ENCODE measurements at places on chromosomes 11 and 22.

DNA sequence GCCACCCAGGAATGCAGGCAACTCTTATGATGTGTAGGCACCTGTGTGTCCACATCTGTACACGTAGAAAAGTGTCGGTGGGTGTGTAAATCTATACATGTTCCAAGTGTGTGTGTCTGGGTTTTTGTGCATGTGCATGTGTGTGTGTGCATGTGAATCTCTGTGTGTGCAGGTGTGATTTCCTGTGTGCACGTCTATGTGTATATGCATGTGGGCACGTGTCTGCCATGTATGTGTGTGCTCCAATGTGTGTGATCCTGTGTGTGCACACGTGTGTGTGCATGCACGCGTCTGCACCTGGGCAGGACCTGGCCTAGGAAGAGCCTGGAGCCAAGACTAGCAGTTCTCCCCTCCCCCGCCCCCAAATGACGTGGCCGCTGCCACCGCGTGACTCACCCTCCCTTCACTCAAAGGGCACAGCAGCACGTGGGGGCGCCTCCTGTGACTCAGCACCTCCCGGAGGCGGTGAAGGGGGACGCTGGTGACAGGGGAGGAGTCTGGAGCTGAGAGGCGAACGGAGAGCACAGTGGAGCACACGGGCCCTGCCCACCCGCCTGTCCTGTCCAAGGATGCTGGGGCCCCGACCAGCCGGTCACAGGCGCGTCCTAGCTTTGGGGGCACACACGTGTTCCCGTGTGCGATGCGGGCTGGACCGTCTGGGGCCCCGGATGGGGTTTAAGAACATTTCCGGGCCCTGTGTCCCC, 10.1 kb downstream of the PIM3 start:
- peak; percentile 92 for DNase-seq

DNA sequence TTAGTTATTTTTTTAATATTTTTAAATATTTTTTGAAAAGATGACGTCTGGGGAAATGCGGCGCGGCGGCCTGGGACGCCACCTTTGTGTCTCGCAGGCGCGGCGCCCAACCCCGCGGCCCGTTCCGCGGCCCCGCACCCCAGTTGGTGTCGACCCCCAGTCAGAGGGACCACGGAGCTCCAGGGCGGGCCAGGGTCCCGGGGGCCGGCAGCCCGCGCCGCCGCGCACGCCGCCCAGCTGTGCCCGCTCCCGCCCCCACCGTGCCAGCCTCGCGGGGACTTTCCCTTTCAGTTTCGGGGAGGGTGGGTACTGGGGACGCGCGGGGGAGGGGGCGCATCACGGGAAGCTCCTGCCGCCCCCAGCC, 1.6 kb downstream of the CCND1 start:
- no peak for DNase-seq

DNA sequence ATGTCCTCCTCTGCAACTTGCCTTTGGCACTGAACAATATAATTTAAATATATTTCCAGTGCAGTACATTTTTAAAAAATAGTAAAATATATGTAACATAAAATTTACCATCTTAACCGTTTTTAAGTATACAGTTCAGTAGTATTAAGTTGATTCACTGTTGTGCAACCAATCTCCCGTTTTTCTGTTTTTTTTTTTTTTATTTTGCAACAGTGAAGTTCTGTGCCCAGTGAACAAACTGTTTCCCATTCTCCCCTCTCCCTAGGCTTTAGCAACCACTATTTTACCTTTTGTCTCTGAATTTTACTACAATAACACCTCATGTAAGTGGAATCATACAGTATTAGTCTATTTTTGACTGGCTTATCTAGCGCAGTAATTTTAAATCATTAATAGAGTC, 13.8 kb downstream of the PRRG4 start:
- no peak for DNase-seq

DNA sequence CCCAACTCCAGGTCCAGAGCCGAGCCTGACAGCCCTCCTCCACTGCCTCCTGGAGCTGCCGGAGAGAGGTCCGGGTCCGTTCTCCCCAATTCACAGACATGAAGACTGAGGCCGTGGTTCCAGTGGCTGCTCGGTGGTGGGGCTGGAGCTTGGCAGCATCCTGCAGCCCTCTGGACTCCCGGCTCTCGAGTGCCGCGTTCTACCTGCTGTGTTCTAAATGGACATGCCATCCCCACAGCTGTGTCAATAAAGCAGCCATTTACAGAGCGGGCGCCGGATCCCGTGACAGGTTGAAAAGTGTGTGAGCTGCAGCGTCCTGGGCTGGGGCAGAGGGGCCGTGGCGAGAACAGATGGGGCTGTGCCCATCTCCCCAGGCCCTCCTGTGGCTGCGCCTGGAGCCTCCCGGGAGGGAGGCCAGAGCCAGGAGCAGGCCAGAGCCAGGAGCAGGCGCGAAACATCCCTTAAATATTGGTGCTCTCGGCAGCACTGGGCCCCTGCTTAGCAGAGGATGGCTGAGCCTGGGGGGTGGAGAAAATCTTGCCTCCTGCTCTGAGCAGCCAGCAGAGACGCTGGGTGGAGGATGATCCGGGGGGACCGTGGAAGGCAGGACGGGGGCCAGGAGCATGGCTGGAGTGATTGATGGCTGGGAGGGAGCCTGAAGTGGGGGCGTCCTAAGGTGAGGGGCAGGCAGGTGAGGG, 46.2 kb downstream of the FLRT1 start:
- DNase-seq = no peak

- DNase-seq = peak; percentile 49
These were observed 5.9 kb upstream of the BDNF start for GRCh38 chr11:27705873-27706820.

DNA sequence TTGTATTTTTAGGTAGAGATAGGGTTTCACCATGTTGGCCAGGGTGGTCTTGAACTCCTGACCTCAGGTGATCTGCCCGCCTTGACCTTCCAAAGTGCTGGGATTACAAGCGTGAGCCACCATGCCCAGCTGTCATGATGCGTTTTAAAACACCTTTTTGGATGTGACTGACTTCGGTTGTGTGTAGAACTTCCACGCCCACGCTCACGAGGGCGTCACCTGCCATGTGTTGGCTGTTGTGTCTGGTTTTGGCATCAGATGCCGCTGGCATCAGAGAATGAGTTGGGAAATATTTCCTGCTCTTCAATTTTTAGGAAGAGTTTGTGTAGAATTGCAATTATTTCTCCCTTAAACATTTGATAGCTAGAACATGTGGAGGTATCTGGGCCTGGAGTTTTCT, 109.1 kb downstream of the KCNQ1 start:
- no peak for DNase-seq

GRCh38 chr22:42178910-42179519, 48.4 kb upstream of the CYP2D6 start:
- DNase-seq = no peak

DNA sequence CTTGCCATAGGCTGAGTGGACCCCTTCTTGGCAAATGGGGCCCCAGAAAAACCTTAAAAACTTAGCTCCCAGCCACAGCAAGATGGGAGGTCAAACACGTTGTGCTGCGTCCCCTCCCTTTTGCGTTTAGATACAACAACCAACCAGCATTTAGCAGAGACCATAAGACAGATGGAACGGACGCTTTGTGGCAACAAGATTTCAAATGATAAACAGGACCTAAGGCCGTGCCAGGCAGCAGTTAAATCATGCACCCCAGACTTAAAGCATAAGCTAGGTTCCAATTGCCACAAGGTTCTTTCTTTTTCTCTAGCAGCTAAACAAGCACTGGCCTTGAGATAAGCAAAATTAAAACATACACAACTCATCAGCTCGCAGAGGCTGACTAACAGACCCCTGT, 39.4 kb upstream of the NTM start:
- DNase-seq = no peak

DNA sequence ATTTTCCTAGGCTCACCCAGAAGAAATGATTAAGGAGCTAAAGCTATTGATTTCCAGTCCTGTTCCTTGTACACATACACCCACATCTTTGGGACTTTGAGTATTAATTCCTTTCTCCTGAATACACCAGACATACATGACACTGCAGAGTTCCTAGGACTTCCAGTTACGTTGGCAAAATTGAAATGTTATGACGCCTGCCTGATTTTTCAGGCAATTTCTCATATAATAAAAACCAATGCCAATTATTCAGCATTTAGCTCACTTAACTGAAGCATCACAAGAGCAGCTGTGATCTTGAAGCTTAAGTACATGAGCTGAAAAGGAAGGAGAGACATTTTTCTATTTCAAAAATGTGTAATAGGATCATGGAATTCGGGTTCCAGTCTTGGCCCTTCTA, 4.5 kb downstream of the CLMP start:
- no peak for DNase-seq

DNA sequence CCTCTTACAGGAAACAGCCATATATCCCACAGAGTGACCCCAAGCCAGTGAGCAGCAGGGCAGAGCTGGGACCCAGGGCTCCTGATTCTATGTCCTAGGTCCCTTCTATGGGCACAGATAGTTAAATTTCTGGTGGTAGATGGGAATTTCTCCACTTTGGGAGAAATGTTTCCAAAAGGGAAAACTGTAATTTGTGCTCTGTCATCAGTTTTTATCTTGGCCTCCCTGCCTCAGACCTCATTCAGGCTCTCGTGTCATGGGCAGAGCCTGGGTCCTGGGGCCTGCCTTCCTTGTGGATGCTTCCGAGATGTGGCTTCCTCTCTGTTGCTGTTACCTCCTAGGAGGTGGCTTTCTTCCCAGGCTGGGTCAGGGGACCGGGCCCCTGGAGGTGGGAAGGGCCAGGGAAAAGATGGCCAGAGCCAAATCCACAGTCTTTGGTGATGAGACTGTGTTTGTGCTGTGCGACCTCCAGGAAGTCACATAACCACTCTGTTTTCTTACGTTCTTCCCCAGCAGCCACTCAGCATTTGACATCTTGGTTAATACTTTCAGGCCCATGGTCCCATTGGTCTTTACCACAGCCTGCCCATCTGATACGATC, 8.6 kb downstream of the LRRC32 start:
- no peak for DNase-seq

DNA sequence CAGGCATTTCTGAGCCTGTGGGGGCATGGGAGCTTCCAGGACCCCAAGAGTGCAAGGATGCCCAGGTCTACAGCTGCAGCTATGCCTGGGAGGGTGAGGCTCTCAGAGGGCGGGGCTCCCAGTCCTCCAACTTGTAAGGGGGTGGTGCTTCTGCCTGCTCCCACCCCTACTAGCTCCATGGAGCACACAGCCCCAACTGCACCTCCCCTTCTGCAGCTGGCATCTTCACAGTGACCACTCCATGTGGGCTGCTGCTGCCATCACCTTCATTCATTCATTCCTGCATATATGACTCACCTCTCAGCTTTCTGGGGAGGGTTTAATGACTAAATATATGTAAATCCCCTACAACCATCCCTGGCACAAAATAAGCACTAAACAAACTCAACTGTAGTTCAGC, 43.8 kb downstream of the CHST1 start:
- no peak for DNase-seq

- no peak for DNase-seq
These were observed 357.8 kb downstream of the CADM1 start for GRCh38 chr11:115146425-115146824.

GRCh38 chr11:19838994-19839768, 126.5 kb downstream of the NAV2 start:
- DNase-seq = no peak

DNA sequence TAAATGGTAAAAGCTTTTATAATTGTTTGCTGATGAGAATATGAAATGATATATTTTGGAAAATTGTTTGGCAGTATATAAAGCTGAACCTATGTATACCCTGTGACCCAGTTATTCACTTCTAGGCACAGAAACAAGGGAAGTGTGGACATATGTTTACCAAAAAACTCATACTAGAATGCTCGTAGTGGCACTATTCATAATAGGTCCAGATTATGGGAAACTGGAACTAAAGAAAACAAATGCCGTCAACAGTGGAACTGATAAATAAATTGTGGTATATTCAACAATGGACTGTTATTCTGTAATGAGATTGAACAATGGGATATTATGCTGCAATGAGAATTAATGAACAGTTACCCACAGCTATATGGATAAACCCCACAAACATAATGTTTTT, 32.8 kb downstream of the CSTPP1 start:
- DNase-seq = no peak

- no peak for DNase-seq
These were observed 14.6 kb upstream of the FCHSD2 start for GRCh38 chr11:73156686-73157085.

- DNase-seq = peak; percentile 62
These were observed 72.9 kb downstream of the CSNK2A3 start for GRCh38 chr11:11279956-11280689.

Measured in iris pigment epithelial cell (primary cell).